ENCODE measurements at places on chromosomes 4 and X.

DNA sequence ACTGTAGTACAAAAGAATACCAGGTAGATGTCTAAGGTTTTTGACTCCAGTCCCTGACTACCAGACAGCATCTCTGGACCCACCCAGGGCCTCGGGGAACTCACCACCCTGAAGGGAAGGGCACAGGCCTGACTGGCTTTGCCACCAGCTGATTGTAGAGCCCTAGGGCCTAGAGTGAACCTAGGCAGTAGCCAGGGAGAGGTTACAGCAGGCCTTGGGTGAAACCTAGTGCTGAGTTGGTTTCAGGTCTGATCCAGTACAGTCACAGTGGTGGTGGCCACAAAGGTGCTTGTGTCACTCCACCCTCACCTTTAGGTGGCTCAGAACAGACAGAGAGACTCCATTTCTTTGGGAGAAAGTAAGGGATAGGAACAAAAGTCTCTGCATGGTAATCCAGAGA is 244.8 kb downstream of the KLHL13 start:
- DNase-seq = no peak

GRCh38 chr4:141131723-141132071 is 1.6 kb downstream of the RNF150 start:
- no peak for DNase-seq

DNA sequence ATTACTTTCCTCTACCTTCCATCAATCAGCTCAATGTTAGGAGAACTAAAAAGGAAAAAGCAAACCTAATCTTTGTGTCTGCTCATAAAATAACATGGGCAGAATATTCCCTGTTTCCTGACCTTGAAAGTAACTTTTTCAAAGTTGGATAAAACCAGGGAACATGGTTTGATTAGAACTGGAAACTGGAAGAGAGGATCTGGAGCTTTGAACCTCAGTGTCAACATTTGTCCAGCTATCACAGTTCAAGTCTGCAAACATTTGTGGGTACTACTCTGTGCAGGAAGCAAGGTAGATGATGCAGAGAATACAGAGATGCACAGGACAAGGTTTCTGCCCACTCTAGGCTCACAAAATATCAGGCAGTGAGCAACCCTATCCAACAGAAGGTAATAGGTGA is 86.4 kb upstream of the TAB3 start:
- DNase-seq = no peak

GRCh38 chrX:413322-414201 is 26.9 kb upstream of the PPP2R3B start:
- DNase-seq = no peak

GRCh38 chr4:53816561-53816960 is 225.3 kb upstream of the LNX1 start:
- no peak for DNase-seq
